NCI-H2081 (cell line): ENCODE measurements at places on chromosomes 13 and 19.

- no peak for DNase-seq
Measured at GRCh38 chr19:45171211-45171623, 6.8 kb downstream of the TRAPPC6A start.

- DNase-seq: no peak
Measured at GRCh38 chr13:32407854-32408253, 20.1 kb downstream of the N4BP2L1 start.

GRCh38 chr13:113842336-113843062, 21.4 kb downstream of the GAS6 start:
- no peak for DNase-seq

DNA sequence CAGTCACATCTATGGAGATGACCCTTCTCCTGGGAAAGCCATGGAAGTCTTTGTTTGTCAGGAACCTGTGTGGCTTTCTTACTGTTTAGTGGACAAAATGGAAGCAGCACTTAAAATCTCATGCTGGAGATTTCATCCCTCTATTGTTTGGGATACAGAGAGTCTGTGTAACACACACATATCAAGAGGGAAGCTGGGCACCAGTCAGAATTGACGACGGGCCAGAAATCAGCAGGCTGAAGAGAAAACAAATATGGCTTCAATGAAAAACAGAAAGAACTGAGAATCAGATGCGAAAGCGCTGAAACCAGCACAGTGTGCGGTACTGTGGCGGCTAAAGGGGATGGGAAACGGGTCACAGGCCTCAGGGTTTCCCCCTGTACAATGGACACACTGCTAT, 72.2 kb upstream of the WASF3 start:
- DNase-seq: no peak

GRCh38 chr19:4911314-4911713, 2.0 kb downstream of the UHRF1 start:
- no peak for DNase-seq

DNA sequence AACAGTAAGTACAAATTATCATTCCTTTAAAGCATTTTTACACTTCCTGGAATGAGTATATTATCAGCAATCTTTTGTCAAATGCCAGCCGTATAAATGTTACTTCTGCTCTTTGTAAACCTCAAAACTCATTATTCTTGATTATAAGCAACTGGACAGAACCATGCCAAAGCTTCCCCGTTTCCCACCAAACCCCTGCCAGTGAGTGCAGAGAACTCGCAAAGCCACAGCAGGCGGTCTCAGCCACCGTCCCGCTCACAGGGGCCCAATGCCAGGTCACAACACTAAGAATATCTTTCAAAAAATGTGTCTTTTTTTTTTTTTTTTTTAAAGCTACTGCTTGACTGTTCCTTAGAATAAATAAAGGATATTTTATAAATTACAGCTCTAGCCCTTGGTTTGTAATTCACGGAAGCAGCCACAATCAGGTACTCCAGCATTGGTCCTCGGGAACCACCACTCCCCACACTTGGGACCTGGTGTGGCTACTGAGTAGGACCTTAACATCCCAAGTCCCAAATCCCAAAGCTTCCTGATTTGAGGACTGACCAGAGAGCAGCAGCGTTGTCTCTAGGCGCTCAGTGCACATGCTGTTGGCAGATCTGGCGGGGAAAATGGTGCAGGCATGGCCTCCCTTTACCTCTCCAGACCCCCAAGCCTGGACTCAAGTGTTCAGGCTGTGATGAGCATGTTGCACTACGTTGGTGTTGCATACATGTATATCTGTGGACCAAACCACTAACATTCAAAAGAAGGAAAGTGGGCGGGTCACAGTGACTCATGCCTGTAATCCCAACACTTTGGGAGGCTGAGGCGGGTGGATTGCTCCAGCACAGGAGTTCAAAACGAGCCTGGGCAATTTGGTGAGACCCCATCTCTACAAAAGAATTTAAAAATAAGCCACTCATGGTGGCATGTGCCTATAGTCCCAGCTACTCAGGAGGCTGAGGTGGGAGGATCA, 19.0 kb downstream of the KCTD15 start:
- no peak for DNase-seq

DNA sequence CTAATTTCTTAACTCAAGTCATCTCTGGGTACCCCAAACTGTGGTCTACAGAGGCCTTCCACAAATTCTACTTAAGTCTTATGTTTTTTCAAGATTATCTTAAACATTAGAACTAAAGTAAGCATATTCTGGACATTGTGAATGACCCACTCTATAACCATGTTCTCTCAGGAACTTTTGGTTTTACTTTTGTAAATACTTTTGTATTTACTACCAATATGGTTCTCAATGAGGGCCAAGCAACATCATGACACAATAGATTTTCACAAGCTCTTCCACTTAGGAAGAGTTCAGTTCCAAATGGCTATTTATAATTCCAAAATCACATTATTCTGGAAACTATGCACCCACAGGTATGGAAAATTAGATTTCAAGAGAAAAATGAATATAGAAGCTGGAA, 10.8 kb downstream of the DIAPH3 start:
- DNase-seq: no peak

DNA sequence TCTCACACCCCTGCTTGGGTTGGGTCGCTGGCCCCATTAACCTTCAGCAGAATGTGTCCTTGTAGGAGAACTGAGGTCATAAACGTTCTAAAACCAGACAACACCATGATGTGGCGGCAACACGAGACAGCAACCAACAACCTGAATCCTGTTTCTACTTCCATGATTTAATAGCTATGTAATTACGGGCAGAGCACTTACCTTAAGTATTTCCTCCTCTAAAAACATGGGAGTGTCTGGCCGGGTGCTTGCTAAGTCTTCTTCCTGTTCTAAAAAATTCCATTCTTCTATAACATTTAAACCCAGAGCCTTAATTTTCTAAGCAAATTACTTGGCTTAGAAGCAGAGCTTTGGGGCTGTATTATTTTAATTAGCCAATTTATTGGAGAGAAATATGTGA, 33.5 kb upstream of the IRS2 start:
- no peak for DNase-seq

DNA sequence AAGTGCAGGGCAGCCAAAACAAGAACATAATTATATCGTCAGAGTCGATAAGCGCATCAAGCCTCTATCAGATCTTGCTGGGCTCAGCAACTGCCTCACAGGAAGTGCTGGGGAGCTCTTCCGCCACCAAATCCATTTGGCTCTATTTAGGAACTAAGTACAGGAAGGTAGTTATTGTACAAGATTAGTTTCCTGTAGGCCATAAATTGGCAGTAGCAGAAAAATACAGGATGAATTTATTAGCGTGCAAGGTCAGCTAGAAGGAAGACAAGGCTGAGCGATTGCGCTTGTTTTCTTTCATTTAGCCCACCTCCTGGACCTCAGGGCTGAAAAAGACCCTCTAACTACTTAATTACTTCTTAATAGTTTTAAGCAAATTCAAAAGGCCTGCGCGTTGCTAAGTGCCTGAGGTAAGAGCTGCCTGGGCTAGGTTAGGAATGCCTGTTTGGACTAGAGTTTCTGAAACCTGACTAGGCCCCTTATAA, 118.5 kb downstream of the IRS2 start:
- peak; percentile 53 for DNase-seq

DNA sequence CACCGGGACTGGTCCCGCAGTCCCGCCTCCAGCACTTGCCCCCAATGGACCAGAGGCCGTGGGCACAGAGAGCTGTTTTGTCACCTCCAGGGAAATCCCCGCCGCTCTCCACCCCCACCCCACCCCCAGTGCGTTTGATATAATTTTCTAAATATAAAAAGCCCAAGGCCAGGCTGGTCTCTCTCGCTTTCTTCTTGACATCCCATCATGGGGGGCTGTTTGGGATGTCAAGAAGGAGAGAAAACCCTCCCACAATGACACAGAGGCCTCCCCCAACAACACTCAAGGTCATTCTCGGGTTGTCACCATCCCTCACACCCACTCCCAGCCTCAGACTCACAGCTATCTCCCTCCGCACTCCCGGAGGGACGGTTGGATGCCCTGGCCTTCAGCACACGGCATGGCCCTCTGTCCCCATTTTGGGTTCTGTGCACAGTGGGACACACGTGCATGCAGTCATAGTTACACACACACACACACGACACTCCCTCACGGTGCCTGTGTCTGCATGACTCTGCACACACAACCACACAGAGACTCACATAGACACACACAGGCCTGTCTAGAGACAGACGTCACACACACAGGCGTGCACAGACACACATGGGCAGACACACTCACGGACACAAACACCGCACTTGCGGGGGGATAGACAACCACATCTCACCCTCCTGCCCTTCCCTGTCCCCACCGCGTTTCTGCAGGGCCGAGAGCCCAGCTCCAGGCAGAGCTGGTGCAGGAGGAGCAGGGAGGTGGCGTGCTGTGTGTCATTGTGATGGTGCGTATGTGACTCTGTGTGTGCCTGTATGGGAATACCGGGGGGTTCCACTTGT, 4.8 kb upstream of the NFIC start:
- DNase-seq: no peak

GRCh38 chr13:41461527-41462139, 4.3 kb downstream of the RGCC start:
- no peak for DNase-seq

DNA sequence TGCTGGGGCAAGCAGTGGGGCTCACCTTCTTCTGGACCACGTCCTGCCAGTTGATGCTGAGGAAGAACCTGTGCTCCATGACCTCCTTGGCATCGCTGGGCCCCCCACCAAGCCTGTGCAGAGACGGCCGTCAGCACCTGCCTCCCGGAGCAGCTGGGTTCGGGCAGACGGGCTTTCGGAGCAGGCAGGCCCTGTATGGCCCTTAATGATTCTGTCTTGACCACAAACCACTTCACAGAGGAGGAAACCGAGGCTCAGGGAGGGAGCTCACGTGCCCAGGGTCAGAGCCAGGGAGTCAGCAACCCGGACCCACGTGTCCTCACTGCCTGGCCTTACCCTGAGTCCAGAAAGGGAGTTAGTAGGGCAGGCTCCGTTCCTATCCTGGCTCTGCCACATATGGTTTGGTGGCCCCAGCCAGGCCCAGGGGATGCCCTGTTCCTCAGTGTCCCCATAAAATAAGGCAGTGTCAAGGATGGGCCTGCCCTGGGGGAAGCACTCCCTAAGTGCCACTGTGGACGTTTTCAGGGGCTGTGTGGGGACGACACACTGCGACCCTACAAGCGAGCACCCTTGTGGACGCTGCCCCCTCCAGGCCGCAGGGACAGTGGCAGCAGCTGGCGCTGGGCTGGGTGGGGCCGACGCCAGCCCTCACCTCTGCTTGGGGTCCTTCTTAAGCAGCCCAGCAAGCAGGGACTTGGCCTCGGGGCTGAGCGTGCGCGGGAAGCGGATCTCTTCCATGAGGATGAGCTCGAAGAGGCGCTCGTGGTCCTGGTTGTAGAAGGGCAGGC, 8.9 kb upstream of the CCNP start:
- no peak for DNase-seq

DNA sequence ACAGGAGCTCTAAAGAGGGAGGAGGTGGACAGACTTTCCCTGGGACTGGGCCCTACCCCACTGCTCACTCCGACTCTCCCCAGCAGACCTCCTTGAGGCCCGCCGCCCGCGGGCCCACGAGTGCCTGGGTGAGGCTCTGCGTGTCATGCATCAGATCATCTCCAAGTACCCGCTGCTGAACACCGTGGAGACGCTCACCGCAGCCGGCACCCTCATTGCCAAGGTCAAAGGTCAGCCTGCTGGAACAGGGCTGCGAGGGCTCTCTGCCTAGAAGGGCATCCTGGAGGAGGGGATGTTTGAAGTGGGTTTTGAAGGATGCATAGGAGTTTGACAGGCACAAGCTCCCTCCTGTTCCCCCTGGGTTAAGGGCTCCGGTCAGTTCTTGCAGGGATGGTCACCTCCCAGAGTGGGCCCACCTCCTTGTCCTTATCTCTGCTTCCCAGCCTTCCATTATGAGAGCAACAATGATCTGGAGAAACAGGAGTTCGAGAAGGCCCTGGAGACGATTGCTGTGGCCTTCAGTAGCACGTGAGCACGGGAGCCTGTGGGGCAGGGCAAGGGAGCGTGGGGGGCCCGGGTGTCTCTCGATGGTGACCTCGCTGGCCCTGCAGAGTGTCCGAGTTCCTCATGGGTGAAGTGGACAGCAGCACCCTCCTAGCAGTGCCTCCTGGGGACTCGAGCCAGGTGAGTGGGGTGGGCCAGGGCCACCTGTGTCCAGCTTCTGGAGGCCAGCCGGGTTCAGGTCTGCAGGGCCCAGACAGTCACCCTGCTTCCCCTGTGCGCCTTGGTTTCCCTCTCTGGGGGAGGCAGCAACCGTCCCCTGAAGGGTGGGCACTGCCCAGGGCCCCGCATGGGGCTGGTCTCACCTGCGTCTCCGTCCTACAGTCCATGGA, 6.3 kb downstream of the ARHGAP45 start:
- DNase-seq: no peak

DNA sequence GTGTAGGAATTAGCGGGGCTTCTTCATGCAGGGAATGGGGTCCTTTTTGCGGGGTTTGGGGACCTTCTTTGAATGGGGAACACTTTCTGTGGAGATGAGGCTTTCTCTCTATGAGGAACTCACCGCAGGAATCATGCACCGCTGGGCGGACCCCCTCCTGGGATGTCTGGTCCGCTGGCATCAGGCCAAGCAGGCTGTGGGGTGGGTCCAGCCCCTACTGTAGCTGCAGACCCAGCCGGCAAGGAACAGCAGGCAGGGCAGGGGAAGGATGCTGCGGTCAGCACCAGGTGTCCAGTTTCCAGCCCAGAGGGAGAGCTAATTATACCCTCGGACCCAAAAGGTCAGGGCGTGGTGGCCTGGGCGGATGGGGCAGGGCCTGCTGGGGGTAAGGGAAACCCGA, 1.8 kb downstream of the MYBPC2 start:
- no peak for DNase-seq

DNA sequence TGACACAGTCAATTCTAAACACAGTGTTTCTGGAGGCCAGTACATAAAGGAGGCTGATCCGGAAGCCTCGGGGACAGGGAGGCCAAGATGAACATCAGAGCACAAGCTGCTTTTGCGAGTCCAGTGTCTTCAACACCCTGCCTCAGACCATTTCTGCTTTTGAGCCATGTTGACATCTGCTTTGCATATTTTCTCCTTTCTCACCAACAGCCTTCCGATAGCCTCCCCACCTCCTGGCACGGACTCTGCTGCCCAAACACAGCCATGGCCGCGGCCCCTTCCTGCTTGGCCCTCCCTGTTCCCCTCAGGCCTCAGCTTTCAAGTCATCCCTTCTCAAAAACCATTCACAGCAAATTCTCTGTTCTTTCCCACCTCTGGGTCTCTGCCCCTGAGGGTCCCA, 3.6 kb downstream of the LRRC25 start:
- no peak for DNase-seq

DNA sequence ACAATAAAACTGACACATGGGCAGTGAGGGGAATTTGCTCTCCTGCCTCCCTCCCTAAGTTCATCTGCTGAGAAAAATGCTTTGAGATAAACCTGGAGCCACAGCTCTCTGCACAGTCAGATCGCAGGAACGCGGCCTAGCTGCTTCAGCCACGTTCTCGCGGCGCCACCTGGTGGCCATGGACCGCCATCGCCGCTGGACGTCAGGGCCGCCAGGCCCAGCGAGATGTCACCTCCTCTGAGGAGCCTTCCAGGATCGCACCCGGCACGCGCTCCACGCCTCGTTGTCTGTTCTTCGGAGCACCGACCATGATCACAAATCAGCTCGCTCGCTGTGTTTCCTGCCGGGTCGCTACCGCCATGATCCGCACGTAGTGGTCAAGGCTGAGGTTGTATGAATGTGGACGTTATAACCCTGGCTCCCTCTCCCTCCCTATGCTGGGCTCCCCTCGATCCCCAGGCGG, 20.6 kb upstream of the USP29 start:
- DNase-seq: no peak
